ENCODE measurements at places on chromosomes 2 and 18.

GRCh38 chr2:83017366-83018090, 1441.6 kb downstream of the SUCLG1 start:
- no peak for DNase-seq

- DNase-seq, result no peak
Measured at GRCh38 chr18:63088262-63088661, 231.3 kb downstream of the BCL2 start.

DNA sequence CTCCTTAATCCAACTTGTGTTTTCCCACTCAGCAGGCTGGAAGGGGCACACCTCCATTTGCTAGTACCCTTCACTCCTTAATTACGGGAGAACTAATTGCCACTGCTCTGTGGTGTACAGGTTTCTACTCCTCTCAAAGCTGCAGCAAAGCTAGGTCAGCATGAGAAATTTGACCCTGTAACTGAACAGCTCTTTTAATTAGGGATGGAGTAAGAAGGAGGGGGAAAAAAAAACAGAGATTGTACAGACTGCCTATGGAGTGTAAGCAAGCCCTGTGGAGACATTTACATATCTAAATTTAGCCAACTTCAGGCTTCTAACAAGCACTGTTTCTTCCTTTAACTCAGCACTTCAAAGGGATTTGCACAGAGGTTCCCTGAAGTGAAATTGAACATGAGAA, 629.7 kb upstream of the SETBP1 start:
- DNase-seq, result no peak

DNA sequence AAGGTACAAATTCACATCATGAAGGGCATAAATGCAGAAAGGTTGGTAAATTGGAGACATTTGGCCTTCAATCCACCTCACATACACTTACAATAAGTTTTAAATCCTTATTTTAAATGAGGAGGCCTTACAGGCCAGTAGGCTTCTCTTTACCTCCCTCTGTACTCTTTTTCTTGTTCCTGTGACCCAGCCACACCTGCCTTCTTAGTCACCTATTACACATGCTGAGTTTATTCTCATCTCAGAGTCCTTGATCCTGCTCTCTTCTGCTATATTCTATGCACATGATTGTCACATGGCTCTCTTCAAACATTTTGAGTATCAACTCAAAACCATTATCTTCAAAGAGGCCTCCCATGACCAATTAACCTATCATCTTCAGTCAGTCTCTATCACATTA, 491.5 kb downstream of the SATB2 start:
- no peak for DNase-seq

GRCh38 chr18:73952296-73952946, 195.2 kb downstream of the FBXO15 start:
- DNase-seq, result no peak
